Hematopoietic multipotent progenitor cell treated with erythropoietin and hydrocortisone succinate and interleukin-3 and kit ligand, for 4 days (in vitro differentiated cells): ENCODE measurements at places on chromosomes 1 and 21.

DNA sequence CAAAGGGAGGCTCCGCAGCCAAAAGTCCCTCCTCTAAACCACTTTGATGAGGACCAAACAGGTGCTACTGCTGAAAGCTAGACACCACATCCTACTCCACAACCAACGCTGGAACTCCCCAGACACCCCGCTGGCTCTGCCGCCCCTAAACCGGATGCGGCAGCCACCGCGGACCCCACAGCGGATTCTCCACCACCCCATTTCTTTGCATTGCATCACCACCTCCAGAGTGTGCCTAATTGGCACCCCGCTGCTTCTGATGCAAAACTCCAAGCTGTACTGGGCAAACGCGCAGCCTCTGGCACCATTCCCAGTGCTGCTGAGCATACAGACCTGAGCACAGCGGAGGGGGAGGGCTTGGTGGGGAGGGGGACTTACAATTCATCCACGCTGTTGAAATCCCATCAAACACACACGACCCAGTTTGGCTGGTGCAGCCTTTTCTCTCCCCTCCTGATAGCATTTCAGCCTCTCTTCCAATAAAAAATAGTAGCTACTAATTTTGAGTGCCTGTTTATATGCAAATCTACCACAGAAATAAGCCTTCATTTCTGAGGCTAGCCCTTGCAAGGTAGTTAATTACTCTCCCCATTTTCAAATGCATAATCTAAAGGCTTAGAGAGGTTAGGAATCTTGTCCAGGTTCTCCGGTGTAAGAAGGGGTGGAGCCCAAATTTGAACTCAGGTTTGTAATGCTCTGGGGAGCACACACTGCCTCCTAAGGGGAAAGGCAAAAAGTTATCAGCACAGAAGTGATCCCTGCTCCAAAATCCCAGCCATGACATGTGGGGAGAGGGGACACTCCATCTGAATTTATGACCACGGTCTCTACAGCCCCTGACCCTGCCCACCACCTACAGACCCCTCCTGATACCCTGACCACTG lies 12.2 kb upstream of the RGS16 start:
- DNase-seq = peak; percentile 81

DNA sequence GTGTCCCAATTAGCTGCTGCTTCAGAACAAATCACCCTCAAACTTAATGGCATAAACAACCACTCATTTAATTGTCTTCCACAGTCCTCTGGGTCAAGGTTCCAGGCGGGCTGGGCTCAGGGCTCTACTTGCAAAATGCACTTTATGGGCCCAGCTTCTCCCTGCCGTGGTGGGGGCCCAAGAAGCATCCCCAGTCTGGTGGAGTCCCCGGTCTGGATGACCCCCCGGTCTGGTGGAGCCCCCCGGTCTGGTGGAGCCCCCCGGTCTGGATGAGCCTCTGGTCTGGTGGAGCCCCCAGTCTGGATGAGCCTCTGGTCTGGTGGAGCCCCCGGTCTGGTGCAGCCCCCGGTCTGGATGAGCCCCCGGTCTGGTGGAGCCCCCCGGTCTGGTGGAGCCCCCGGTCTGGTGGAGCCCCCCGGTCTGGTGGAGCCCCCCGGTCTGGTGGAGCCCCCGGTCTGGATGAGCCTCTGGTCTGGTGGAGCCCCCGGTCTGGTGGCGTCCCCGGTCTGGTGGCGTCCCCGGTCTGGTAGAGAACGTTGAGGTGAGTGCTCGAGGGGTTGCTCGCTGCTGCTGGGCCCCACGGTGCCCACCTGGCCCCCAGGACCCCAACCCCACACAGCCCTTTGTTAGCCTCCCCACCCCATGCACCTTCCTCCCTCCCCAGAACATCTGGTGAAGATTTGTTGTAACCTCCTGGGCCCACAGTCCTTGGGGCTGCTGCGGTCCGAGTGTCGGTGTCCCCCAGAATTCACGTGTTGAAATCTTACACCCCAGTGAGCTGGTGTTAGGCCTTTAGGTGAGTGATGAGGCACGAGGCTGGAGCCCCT lies 33.8 kb downstream of the POFUT2 start:
- no peak for DNase-seq

- peak; percentile 62 for DNase-seq
Measured at GRCh38 chr1:151147665-151148064, 1.2 kb upstream of the SEMA6C start.

DNA sequence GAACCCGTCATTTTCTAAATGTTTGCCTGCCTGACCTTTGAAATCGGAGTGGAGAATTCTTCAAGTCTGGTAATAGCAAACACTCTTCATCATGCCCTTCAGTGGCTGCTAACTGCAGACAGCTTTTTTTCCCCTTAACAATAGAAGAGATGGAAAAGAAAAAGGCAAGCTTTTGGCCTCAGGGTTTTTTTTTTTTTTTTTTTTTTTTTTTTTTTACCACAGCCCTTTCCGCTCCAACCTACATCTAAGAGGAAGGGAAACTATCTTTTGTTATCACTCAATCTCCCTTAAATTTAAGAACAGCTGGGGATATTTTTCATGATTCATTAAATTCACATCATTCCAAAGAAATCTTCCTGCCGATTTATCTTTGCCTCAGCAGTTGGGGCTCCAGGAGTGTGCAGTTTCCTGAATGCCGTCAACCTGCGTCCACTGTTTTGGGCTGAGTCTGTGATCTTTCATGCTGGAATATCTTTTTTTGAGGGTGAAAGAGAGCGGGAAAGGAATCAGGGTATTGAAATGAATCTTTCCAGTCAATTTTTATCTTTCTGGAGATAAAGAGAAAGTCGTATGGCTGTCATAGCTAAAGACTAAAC lies 144.5 kb upstream of the SMYD2 start:
- DNase-seq = no peak

GRCh38 chr1:27163093-27163492 lies 8.2 kb upstream of the SLC9A1 start:
- no peak for DNase-seq
